ENCODE measurements at places on chromosomes 7 and 10.

DNA sequence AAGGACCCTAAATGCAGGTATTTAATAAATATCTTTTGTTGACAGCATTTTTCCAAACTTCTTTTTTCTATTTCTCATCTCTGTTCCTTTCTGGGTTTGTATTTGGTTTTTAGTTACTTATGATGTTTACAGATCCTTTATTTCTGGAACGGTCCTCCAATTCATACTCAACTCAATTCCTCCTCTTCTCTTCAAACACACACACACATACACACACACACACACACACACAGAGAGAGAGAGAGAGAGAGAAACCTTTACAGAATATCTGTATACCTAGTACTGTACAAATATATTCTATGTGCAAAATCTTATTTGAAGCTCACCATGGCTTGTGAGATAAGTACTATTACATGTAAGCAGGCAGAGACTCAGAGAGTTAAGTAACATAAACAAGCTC, 21.6 kb upstream of the GOT1 start:
- no peak for DNase-seq

GRCh38 chr7:24734306-24734705, 23.0 kb downstream of the GSDME start:
- DNase-seq, result no peak

- DNase-seq, result no peak
Measured at GRCh38 chr10:53749439-53749838, 976.9 kb upstream of the MBL2 start.

- DNase-seq, result no peak
Measured at GRCh38 chr10:130989670-130990232, 321.8 kb downstream of the TCERG1L start.

- no peak for DNase-seq
Measured at GRCh38 chr10:75012471-75012870, 99.0 kb upstream of the SAMD8 start.

GRCh38 chr10:2949948-2950354, 117.4 kb upstream of the PFKP start:
- peak; percentile 87 for DNase-seq

DNA sequence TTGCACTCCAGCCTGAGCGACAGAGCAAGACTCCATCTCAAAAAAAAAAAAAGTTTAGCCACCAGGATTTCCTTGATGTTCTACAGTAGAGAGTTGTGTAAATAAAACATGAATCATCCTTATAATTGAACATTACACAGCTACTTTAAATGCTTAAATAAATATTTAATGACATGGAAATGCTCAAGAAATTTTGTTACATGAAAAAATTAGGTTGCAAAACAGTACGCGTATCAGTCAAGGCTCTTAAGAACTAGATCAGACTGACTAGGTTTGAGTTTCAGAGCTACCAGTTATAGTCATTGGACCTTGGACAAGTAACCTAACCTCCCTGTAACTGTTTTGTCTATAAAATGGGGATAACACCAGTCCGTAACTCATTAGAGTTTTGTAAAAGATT, 38.7 kb upstream of the GSAP start:
- no peak for DNase-seq

- no peak for DNase-seq
Measured at GRCh38 chr7:42645906-42646305, 266.0 kb downstream of the C7orf25 start.

DNA sequence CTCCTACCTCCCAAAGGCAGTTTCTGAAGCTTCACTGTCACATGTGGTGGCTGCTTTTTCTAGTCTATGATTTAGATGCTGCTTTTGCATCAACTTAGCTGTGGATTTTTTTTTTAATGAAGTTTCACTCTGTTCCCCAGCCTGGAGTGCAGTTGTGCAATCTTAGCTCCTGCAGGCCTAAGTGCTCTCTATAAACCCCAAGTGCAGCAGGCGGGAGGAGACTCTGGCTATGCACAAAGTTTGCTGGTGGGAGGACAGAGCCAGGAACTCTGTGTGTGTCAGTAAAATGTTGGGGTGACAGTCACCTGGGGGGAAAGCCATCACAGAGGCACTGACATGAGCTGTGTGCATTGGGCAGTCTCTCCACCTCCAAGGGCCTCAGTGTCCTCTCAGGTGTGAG, 138.8 kb upstream of the FAM20C start:
- no peak for DNase-seq

- no peak for DNase-seq
Measured at GRCh38 chr7:47233996-47234395, 347.9 kb downstream of the TNS3 start.

DNA sequence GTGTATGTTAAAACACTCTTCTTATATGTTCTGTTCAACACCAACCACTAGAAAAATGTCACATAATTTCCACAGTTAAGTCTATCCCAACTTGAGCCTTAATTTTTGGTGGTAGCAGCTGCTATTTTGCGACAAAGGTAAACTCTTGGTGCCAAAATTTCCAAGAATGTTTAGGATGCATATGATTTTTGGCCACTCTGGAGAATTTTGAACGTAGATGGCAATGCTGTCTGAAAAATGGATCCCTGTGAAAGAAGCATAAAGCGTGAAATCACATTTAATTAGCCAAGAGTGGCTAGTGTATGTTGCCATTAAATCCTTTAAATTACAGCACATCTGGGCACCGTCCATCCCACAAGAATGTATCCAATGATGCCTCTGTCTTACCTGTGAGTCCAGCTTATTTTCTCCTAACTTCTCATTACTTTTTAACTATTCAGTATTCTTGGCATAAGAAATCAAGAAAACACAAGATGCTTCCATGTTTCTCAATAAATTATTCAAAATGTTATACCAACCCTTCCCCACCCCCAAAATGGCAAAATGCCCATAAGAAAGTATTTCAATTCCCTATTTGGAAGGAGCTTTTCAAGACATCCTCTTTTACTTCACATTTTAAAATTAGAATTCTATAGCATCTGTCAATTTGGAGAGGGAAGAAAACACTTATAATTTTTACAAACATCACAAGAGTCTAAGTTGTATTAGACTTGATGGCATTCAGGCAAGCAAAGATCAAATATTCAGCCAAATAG, 12.4 kb downstream of the PTPRZ1 start:
- no peak for DNase-seq

GRCh38 chr7:128000854-128001265, 30.4 kb downstream of the LRRC4 start:
- no peak for DNase-seq

GRCh38 chr7:41872966-41873365, 170.1 kb upstream of the INHBA start:
- no peak for DNase-seq

GRCh38 chr7:135599471-135599870, 41.8 kb downstream of the NUP205 start:
- DNase-seq, result no peak

GRCh38 chr10:14131261-14131960, 199.3 kb downstream of the FRMD4A start:
- no peak for DNase-seq

DNA sequence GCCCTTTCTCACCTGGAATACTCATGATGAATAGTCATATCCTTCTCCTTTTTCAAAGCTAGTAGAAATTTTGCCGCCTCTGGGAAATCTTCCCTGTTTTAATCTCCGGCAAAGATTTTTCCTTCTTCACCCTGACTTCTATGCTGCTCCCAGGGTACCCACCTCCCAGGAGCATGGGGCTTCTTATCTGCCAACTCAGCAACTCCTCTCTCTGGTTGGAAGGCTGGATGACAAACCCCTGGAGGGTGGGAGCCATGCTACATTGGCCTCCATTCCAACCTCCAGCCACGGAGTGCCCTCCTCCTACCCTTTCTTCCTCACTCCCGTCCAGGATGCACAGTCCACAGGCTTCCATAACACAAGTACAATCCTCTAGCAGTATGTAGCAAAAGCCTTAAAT, 19.9 kb downstream of the NEUROG3 start:
- no peak for DNase-seq

All from activated CD4-positive, alpha-beta T cell treated with anti-CD3 and anti-CD28 coated beads, Interleukin-2, amount 50 U/mL, for 16 hours (primary cell).